ENCODE measurements at places on chromosomes 7 and 10. TPM values are rescaled to one million over a fixed set of nuclear protein-coding genes. Genes with fewer than 3 reads are reported as not detected.
A peak's percentile ranks its signal among the peaks of the same experiment; 100 is the strongest.

The NKX2-3 gene
- 0.15 TPM for total RNA-seq

The TMEM213 gene
- not detected for total RNA-seq

The SEMA3D gene
- total RNA-seq, result 11.5 TPM

The TRPV5 gene
- not detected for total RNA-seq

The PGAM2 gene
- total RNA-seq, result 1.3 TPM

The RAB11FIP2 gene
- 18.1 TPM for total RNA-seq

The TAF3 gene
- total RNA-seq, result 5.5 TPM

The GNG11 gene
- total RNA-seq, result 7.0 TPM

The IKZF5 gene
- 8.6 TPM for total RNA-seq

The FFAR4 gene
- total RNA-seq, result 0.92 TPM

The NYAP1 gene
- 4.0 TPM for total RNA-seq

The XRCC2 gene
- 10.3 TPM for total RNA-seq

GRCh38 chr10:4687397-4687796, 138.6 kb upstream of the AKR1E2 start:
- no peak for DNase-seq

- DNase-seq, result no peak
Observed at GRCh38 chr10:52030051-52030790, 283.9 kb upstream of the DKK1 start.

- no peak for DNase-seq
Observed at GRCh38 chr10:47243356-47243755, 56.6 kb upstream of the GDF10 start.

DNA sequence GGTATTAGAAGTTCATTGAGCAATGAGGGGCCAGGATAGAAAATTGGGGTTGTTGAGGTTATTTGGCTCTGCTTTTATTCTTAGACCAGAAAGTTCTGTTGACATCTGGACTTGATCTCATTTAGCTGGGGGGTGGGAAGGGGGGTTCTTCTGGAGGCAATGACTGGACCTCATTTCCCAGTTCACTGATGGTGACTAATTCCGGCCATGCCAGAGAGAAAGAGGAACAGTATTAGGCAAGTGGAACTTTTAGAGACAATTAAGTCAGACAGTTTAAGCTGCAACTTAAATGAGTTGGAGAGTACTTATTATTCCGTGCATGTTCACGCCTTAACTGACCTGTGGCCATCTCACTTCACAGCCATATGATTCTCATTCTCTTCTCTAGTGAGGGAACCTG, 512.5 kb downstream of the REEP3 start:
- no peak for DNase-seq

- DNase-seq, result no peak
Observed at GRCh38 chr7:69295977-69296376, 302.3 kb upstream of the AUTS2 start.

DNA sequence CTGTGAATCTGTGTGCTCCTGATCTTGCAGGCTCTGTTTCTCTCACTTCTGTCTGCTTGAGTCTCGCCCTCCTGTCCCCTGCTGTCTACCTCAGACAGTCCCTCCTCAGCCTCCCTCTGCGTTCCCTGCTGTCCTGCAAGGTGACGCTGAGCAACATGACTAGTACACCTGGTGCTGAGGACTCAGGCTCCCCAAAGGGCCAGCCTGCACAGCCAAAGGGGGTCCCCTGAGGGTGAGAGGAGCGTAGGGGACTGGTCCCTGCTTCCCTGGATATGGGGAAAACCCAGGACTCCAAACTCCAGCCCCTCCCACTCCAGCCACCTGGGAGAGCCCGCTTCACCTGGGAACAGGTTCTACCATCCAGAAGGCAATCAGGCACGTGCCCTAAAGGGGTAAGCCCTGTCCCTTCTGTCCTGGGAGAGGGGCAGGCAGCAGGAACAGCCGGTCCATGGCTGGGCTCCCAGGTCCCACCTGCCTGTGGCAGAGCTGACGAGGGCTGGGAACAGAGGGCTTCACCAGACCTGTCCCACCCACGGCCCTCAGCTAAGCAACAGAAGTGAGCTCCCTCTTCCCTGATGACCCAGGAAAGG, 156.5 kb downstream of the UBE2H start:
- no peak for DNase-seq

GRCh38 chr10:46548498-46549090, 7.9 kb downstream of the GPRIN2 start:
- DNase-seq, result no peak

DNA sequence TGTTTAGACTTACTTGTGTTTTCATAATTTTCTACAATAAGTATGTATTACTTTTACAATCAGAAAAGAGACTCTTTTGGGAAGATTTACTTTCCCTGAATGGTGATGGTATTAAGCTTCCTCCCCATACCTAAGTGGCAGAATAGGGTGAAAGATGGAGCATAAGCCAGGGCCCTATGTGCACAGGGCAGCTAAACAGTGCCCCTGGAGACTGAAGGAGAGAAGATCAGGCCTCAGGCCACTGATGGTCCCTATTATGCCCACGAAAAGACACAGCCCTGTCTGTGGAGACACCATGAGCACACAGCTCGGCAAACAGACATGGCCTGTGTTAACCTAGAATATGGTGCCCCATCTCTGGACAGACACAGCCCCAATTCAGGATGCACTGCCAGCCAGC, 139.4 kb downstream of the OAT start:
- DNase-seq, result no peak

GRCh38 chr10:103445767-103446567, 6.2 kb downstream of the CALHM2 start:
- no peak for DNase-seq

GRCh38 chr10:78699971-78700370, 368.8 kb upstream of the ZMIZ1 start:
- no peak for DNase-seq

- no peak for DNase-seq
Observed at GRCh38 chr7:154929006-154929726, 73.8 kb downstream of the PAXIP1 start.

- no peak for DNase-seq
Observed at GRCh38 chr10:13740461-13740860, 153.7 kb downstream of the PRPF18 start.

DNA sequence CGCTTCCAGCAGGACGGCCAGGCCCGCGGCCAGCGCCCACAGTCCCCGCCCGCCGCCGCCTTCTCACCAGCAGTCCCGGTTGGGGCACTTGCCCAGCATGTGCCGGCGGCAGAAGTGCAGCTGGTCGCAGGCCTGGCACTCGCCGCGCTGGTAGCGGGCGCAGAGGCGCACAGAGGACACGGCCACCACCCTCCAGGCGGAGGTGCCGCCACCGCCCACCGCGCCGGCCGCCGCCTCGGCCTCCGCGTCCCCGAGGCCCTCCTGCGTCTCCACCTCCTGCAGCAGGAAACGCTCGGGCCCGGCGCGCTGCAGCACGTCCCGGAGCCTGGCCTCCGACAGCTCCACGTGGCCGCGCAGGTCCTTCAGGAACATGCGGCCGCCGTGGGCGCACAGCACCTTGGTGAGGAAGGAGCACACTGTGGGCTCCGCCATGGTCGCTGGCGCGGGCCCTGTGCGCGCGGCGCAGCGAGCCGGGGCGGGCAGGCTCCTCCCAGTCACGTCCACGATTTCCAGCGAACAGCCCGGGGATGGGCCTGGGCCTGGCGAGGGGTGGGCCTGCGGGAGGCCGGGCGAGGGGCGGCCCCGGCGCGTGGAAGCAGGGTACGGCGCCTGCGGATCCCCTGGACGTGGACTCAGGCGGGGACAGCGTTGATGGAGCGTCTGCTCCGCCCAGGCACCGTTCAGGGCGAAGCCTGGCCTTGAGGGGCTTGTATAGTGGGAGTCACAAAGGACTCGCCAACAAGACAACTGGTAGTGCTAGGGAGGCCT, at the start of gene ZC3HAV1L:
Gene ZC3HAV1L, minus strand, starts transcription at position 457 of the 768 bp plus-strand sequence. Its CDS starts 25 bp downstream, at position 432.
- DNase-seq, result no peak

GRCh38 chr10:23095966-23096801, 805 bp downstream of the MSRB2 start:
- DNase-seq, result no peak

- DNase-seq, result peak; percentile 28
Observed at GRCh38 chr7:37352974-37353948, 95.4 kb downstream of the ELMO1 start.

DNA sequence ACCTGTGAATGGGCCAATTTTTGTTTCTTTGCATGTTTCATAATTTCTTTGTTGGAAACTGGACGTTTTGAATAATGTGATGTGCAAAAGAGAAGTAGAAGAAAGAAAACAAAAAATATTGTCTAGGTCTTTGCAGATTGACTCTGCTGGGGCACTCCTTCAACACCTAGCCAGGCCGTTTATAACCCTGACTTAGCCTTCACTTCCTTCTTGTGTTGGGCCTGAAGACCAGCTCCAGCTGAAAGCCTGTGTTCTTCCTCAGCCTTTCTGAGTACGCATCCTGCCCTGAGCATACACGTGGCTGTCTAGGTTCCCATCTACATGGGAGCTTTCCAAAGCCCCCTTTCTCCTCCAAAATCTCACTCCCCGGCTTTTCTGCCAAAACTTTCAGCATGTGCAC, 41.9 kb downstream of the LMTK2 start:
- DNase-seq, result no peak

GRCh38 chr10:34061841-34062240, 727.4 kb upstream of the NRP1 start:
- DNase-seq, result no peak

DNA sequence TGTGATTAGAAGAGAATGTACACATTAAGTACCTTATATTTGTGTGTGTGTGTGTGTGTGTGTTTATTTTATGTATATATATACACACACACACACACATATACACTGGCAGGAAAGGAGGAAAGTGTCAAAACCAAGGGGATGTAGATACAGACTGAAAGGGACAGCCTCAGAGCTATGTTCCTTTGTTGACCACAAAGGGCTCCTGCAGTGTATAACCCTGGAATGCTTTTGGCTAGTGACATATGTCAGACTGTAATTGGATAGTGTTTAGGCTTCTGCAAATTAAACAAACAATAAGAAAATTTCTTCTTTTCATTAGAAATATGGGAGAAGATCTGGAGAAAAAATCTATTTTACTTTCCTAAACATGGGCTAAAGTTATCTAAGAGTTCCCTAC, 15.9 kb downstream of the GBF1 start:
- no peak for DNase-seq

GRCh38 chr7:101598422-101598985, 30.6 kb downstream of the MYL10 start:
- no peak for DNase-seq

DNA sequence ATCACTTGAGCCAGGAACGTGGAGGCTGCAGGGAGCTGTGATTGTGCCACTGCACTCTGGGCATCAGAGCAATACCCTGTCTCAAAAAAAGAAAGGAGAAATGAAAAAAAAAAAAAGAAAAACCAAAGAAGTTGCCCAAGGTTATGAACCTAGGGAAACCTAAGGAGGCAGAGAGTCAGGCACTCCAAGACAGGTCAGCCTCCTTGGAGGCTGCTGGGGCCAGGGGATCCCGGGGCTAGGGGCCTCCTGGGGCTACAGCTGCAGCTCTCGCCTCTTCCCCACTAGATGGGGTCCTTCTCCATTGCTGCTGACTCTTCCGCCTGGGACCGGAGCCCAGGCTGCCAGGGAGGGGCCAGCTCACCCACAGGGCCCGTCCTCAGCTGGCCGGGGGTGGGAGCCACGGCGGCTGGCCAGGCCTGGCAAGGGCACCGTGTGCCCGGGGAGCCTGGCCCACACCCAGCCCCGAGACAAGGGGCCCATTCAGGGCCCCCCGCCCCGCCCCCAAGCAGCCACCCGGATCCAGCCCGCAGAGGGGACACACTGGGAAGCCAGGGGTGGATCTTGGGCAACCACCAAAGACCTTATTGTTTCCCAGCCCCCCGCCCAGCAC, 1.7 kb upstream of the SPACDR start:
- no peak for DNase-seq

GRCh38 chr10:100728928-100729861, 16.2 kb upstream of the PAX2 start:
- DNase-seq, result no peak

DNA sequence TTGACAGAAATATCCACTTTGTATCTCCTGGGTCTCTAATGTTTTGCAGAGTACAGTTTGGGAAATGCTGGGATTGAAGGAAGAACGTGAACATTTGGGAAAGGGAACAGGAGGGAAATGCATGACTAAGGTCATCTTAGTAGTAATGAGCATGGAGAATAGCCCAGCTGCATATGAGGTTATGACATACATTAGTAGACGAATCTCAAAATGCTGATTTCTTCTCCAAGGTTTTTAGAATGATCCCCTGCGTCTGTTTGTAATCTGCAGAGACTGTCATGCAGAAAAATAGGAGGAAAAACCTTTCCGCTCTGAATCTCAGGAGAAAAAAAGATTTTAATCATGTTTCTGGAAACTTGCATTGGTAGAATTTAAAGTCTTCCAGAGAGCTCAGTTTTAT, 133.6 kb downstream of the PPP1R9A start:
- DNase-seq, result no peak

- no peak for DNase-seq
Observed at GRCh38 chr10:4217187-4217586, 432.2 kb upstream of the KLF6 start.

- DNase-seq, result no peak
Observed at GRCh38 chr7:104142147-104142546, 65.7 kb downstream of the ORC5 start.

DNA sequence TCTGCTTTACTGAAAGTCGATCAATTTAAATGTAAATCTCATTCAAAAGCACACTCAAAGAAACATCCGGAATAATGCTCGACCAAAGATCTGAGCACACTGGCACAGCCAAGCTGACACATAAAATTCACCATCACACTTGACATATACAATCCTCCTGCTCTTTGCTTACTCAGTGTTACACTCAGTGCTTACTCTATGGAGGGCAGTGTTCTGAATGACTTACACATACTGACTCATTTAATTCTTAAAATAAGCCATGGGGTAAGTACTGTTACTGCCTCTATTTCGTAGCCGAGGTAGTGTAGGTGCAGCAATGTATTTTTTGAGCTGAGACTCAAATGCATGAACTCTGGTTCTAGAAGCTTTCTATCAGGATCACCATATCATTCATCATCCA, 421.5 kb upstream of the LRRN3 start:
- no peak for DNase-seq

- DNase-seq, result no peak
Observed at GRCh38 chr10:58956926-58957325, 219.5 kb upstream of the PHYHIPL start.
